ENCODE measurements at places on chromosomes 11 and 22.

DNA sequence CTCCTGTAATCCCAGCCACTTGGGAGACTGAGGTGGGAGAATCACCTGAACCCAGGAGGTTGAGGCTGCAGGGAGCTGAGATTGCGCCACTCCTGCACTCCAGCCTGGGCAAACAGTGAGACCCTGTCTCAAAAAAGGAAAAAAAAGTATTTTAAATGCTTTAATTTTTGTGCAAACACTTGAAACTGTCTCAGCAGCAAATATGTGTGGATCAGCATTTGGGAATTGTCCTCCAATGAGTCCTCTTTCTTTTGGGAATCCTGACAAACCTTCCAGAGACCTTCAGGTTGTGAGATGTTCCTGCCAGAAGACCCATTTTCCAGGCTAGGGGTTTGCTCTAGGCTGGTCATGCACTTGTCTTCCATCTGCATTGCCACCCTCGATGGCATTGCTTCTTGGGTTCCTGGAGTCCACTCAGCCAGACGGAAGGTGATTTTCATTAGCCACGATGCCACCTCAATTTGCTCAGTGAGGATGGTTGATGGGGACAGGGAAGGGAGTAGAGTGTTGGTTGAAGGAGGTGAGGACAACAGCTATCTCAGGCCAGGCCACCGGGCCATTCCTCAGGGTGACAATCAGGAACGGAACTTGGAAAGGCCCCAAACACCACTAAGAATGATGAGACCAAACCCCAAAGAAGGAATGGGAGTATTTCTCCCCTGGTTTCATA, 55.4 kb downstream of the ST14 start:
- no peak for ATAC-seq

GRCh38 chr22:46974631-46975585, 212.5 kb downstream of the TBC1D22A start:
- no peak for ATAC-seq

DNA sequence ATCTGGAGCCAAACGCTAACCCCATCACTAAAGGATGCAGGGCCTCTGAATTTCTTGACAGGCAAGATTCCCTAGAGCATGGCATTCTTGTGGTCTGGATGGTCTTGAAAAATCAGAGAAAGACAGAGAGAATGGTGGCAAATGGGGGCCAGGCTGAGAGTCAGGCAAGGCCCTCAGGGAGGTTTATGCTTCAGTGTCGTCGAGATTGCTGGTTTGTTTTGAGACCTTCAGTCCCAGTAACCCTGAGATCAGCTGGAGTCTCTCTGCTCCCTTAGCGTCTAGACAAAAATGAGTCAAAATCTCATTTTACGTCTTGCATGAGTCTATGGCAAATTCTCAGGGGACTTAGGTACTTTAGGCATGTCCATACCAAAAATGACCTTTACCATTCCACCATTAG, 539.3 kb downstream of the SOX6 start:
- no peak for ATAC-seq

DNA sequence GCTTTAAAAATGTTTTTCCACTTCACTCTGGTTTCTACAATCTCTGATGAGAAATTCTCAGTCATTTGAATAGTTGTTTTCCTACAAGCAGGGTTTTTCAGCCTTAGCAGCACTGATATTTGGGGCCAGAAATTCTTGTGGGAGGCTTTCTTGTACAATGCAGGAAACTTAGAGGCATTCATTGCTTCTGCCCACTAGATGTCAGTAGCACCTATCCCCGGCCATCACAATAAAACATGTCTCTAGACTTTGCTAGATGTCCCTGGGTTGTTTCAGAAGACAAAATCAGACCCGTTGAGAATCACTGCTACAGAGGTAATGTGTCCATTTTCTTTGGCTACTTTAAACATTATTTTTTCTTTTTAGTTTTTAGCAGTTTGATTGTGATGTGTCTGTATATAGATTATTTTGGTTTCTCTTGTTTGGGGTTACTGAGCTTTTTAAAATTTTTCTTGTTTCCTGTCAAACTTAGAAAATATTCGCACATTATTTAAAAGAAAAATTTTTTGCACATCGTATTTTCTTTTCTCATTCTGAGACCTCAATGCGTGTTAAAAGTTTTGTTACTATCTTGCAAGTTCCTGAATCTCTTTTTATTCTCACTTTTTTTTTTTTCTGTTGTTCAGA, 60.8 kb upstream of the CCDC179 start:
- no peak for ATAC-seq

- ATAC-seq: no peak
These were observed 30.5 kb upstream of the GNB1L start for GRCh38 chr22:19884954-19885751.

DNA sequence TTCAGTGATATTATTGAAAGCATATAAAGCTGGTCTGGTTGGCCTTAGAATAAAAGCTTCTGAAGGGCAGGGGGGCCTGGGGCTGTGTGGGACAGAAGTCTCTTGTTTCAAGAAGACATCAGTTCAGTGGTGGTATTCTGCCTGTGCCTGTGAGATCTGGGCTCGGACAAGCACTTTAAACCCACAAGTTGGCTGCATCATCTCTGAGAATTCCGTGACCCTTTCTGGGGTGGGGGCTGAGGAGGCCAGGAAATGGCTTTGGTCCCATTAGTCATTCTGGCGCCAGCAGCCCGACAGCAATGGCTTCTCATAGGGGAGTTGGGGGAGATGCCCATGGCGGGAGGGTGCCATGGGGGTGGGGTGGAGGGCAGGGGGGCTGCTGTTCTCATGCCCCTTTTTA, 104.1 kb downstream of the PKNOX2 start:
- no peak for ATAC-seq

- no peak for ATAC-seq
These were observed 14.5 kb downstream of the LRP4 start for GRCh38 chr11:46903846-46904245.

DNA sequence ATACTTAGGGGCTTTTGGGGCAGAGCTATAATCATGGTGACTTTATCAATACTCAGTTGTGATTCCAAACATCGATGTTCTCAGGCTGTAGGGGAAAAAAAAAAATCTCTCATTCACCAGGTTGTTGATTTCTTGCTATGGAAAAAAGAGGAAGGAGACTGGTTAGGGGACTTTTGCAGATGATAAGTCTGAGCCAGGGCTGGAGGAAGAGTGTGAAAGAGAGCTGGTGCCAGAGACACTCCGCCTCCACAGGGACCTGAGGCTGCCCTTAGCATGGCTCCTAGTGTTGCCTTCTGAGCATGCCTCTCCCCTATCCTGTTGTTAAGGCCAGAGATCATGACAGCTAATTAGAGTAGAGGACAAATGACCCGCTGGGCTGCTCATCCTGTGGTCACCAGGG, 16.9 kb downstream of the UPB1 start:
- ATAC-seq: no peak

GRCh38 chr11:1878137-1879031, 13.3 kb downstream of the PRR33 start:
- ATAC-seq: no peak

DNA sequence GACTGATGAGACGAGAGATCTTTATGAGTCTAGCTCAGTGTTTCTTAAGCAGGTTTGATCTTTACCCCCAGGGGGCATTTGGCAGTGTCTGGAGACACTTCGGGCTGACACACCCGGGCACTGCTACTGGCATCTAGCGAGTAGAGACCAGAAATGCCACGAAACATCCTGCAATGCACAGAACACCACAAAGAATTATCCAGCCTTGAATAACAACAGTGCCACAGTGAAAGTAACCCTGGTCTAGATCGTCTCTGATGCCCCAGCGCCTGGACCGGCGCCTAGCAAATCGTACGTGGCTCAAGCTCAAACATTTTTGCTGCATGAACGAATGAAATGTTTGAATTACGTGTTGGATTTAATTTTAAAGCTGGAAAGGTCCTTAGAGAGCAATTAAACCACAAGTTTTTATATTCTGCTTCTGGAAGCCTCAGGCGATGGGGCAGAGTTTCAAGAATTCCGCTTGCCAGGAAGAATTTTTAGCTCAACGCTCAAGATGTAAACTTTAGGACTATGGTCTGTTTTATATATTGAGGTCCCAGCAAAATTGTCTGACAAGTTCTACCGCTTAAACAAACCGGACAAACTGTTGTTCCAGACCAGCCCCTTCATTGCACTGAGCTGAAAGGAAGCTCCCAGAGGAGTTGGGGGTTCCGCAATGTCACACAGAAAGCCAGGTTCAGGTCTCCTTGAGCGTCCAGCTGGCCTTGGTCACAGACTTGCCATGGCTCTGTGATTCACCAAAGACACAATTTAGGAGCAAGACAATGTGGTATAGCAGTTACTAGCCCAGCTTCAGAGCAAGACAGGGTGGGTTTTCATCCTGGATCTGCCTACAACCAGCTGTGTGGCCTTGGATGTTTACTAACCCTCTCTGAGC, 44.2 kb upstream of the SMTN start:
- peak; percentile 73 for ATAC-seq

DNA sequence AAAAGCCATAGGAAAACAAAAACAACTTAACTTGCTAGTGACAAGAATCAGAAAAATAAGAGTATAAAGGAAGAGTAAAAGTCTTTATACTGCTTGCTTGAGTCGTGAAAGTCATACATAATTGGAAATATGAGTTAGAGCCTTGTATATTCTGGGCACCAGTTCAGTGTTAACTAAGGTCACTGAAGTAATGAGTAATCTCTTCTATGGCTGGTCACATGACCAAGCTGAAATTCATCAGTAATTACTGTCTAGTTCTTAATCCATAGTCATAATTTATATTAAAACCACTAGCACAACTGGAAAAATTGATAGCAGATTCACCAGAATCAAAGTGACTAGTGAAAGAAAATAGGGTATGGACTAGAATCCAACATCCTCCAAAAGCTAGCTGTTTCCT, 84.4 kb upstream of the SLC5A12 start:
- no peak for ATAC-seq
